ENCODE measurements at places on chromosomes 7 and 10. TPM values are rescaled to one million over a fixed set of nuclear protein-coding genes. Genes with fewer than 3 reads are reported as not detected.

DNA sequence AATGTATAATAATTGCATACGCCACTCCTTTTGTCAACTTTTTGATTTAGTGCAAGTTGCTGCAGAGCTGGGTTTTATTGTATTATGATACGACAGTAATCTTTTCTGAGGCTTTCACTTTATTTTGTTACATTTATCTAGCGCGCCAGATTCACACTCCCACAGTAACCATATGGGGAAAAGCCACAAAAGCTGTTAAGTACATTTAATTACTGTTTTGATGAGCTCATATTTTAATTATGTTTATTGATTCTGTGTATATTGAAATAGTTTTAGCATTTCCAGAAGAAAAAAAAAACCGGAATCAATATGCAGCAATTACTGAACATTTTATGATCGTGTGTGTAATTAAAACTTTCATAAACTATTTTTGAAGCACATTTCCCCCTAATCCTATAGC is 118.5 kb downstream of the RAB11FIP2 start:
- DNase-seq: no peak
- no peaks in the 10 kb centered on the region for H3K4me1 ChIP-seq
- H3K27me3 ChIP-seq: peaks cover 4% of the 10 kb centered on the region
- H3K36me3 ChIP-seq: no peaks in the 10 kb centered on the region

DNA sequence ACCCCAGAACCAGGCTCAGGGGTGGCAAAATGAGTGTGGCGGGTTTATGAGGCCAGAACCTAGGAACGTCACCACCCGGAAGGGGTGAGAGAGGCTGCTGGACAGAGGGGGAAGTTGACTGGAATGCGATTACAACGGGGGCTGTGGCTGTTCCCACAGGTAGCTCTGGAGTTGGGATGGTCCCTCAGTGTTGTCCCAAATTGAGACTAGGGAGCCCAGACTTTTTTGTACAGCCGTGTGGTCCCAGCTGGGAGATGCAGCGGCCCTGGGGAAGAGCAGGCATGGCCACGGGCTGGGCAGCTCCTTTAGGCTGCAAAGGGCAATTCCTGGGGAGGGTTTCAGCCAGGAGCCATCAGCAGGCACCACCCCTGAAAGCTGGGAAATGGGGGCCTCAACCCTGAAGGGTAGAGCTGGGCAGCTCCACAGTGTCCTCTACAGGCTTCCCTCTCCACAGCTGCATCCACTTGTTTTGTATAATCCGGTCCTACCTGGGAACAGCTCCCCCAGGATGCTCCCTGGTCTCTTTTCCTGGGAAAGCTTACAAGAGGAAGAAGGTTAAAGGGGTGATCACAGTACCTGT is 11.0 kb upstream of the GDF10 start:
- H3K27me3 ChIP-seq: no peaks in the 10 kb centered on the region
- H3K36me3 ChIP-seq: no peaks in the 10 kb centered on the region
- H3K4me1 ChIP-seq: no peaks in the 10 kb centered on the region
- H3K4me3 ChIP-seq: no peak overlapping the region
- H3K27ac ChIP-seq: no peak overlapping the region

DNA sequence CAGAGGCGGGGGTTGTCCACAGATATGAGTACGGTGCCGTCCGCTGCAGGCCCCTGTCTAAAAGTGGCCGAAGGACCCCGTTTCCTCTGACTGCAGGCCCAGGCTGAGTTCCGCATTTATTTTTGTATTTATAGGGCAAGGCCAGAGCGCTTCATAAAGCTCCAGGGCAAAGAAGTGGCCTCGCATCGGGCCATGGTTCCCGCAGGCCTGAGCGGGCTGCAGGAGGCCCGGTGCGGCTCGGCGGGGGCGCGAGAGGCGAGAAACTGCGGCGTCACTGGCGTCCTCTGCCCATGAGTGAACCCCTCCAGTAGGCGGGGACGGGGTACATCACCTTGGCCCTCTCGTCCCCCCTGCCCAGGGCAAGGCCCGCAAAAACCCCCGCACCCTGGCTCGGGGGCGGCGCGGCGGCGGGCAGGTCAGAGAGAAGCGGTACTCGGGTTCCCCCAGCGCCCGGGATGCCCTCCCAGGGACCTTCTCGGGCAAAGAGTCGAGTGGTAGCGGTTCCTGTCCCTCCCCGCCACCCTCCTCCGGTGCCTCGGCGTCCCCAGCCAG is 355.7 kb downstream of the DNAJB6 start:
- no peaks in the 10 kb centered on the region for H3K36me3 ChIP-seq
- H3K27ac ChIP-seq: no peak overlapping the region
- peak; percentile 78 for DNase-seq
- peaks cover 16% of the 10 kb centered on the region for H3K27me3 ChIP-seq

- no peaks in the 10 kb centered on the region for H3K36me3 ChIP-seq
- DNase-seq: no peak
- no peaks in the 10 kb centered on the region for H3K27me3 ChIP-seq
- no peak within 1 kb of the TSS for H3K27ac ChIP-seq
- H3K4me3 ChIP-seq: no peak within 1 kb of the TSS
Observed at GRCh38 chr10:14774797-14775196, at the start of gene FAM107B. TSS of gene FAM107B (minus strand) at chr10:14774897. CDS start at chr10:14774663, 234 bp downstream.

Gene CRTAC1
- not detected for total RNA-seq

Gene CPA2
- not detected for total RNA-seq

Data from osteoblast (primary cell).